ENCODE measurements at places on chromosomes 16 and 17.
A peak's percentile ranks its signal among the peaks of the same experiment; 100 is the strongest.

DNA sequence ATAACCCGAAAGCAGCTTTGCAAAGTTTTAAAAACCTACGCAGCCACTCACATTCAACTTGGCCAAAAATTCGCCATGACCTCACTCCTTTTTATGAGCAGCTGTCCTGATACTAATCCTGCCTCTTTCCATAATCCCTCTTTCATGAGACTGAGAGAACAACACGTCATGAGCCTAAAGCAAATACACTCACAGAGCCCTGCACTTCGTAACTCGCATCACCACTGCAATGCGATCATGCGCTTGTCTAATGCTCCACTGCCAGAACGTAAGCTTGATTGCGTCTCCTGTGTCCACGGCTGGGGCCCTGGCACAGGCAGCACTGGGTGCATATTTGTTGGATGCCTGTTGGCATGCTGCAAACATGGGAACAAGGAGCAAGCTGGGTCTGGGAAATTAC, 36.2 kb downstream of the CDRT4 start:
- no peak for DNase-seq

GRCh38 chr16:530111-530817, 2.8 kb downstream of the CAPN15 start:
- no peak for DNase-seq

GRCh38 chr17:16942141-16943031, 29.5 kb downstream of the TNFRSF13B start:
- no peak for DNase-seq

DNA sequence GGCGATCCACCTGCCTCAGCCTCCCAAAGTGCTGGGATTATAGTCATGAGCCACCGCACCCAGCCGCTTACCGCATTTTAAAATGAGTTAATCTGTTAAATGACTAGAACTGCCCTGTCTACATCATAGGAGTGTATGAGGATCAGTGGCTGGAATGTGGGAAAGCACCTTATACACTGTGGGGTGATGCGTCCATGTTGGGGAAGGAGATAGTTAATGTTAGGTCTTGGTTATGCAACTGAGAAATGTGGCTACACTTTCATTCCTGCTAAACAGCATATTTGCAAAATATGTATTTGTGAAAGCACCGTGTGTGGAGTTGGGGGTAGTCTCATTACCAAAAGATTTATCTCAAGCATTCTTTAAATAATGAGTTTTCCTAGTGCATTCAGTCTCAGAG, 107.6 kb downstream of the SPACA3 start:
- no peak for DNase-seq

GRCh38 chr16:75078886-75079285, 37.7 kb downstream of the LDHD start:
- DNase-seq, result no peak

DNA sequence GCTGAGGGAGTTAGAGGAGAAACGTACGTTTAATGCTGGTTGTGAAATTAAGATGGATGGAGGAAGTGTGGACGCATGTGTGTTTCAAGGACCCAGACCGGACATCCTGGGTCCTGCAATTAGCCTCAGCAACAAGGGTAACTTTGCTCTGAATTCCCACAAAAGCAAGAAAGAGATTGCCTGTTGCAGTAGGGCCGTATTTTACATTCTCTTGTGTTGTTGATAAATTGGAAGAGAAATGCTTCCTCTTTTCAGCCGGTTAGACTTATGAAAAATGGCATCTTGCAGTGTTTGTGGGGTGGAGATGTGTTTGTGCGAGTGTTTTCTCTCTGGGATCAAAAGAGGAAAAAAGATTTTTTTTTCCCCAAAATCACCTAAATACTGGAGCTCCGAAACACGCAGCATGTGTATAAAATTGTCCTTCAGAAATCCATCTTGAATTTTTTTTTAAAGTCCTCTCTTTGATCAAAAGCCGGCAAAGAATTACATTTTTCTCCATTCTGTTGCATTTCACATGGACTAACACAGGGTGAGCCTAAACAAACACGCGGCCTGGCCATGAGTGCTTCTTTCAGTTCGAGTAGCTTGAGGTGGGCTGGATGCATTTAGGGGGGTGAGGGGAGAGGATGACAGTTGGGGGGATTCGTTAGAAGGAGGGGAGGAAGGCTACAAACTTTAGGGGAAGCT, 251.6 kb downstream of the C16orf95 start:
- no peak for DNase-seq

DNA sequence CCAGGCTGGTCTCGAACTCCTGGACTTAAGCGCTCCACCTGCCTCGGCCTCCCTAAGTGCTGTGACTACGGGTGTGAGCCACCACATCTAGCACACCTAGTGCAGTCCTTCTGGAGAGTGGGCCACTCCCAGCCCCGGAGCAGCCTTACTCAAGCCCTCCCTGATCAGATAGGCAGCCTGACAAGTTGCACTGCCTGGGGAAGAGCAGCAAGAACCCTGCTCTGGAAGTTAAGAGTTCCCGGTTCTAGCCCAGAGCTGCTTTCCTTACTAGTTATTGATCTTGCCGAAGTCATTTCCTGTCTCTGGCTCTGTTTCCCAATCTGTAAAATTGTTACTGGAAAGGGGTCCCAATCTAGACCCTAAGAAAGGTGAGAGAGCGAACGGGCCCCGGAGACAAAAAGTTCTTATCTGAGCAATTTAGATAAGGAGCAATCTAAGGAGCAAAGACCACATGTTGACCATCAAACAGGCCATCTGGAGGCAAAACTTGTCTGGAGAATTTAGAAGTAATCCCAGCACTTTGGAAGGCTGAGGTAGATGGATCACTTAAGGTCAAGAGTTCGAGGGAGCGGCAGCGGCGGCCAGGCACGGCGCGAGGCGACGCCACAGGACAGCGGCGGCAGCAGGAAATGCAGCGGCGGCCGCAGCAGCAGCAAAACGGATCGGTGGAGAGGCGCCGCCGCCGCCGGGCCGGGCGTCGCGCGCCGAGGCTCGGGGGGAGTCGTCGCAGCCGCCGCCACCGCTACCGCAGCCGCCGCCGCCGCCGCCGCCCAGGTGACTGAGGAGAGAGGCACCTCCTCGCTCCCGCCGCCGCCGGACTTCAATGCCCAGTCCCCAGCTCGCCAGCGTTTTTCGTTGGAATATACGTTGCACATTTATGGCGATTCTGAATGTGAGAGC, 4.3 kb upstream of the NAGLU start:
- DNase-seq, result peak; percentile 65

GRCh38 chr16:75647112-75647491, 363 bp downstream of the KARS1 start:
- DNase-seq, result no peak

- DNase-seq, result no peak
Measured at GRCh38 chr17:63497708-63498483, 21.0 kb downstream of the ACE start.

GRCh38 chr17:13367154-13367553, 234.6 kb downstream of the HS3ST3A1 start:
- DNase-seq, result no peak
